Activated CD8-positive, alpha-beta memory T cell treated with anti-CD3 and anti-CD28 coated beads for 4 hours (primary cell): ENCODE measurements at places on chromosomes 1 and 21.

GRCh38 chr1:102853701-102854187, 254.6 kb downstream of the COL11A1 start:
- DNase-seq: no peak

DNA sequence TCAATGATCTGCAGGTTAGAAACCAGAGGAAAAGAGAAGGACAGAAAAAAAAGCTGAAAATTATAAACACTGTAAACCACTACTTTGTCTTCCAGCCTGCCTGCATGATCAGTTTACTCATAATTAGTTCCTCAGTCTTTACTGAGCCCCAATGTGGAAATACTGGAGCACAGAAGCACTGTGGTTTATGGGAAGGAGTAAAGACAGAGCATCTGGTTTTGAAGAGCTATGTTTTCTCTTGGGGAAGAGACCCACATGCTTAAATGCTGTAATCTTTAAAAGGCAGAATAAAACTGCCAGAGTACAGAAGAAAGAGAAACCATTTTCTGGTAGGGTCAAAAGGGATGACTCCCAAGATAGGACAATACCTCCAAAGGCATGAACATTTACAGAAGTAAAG, 159.0 kb upstream of the ZNHIT6 start:
- no peak for DNase-seq

DNA sequence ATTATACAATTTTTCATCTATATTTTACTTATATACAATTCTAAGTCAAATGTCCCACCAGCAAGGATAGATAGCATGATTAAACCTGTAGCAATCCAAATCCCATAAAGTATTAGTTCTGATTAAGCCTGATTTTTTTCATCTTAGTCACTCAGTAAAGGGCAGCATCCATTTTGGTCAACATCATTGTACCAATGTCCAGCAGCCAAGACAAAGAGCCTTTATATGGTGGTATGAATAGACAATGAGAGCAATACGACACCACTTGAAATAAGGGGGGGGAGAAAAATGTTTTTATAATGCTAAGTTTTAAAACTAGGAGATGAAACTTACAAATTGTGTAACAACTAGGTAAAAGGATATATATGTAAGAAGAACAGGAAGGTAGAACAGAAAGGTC, 7.4 kb downstream of the ZNF644 start:
- no peak for DNase-seq

GRCh38 chr1:114104949-114105348, 48.7 kb downstream of the SYT6 start:
- no peak for DNase-seq

- no peak for DNase-seq
Observed at GRCh38 chr1:61682891-61683290, 42.0 kb downstream of the TM2D1 start.

DNA sequence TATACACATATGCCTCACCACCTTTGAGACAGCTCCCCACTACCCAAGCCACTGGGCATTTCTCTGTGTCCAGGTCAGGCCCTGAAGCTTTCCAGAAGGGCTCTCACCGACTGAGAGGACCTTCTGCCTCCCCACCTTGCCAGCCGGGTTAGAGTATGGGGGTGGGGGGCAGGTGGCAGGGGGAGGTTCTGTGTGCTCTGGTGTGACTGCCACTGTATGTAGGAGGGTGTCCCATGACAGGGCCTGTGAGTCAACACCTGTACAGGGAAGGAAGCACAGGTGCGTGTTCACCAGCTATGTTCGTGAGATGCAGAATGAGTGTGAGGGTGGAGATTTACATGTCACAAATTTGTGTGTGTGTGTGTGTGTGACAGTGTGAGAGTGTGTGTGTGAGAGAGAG, 7.0 kb downstream of the AHDC1 start:
- no peak for DNase-seq

- no peak for DNase-seq
Observed at GRCh38 chr1:89855413-89856123, 34.7 kb downstream of the LRRC8D start.

- no peak for DNase-seq
Observed at GRCh38 chr21:45468051-45468970, 63.3 kb downstream of the COL18A1 start.

- no peak for DNase-seq
Observed at GRCh38 chr21:41630249-41630648, 122.3 kb upstream of the TMPRSS2 start.

GRCh38 chr1:107695341-107695740, 269.6 kb downstream of the VAV3 start:
- DNase-seq: no peak

DNA sequence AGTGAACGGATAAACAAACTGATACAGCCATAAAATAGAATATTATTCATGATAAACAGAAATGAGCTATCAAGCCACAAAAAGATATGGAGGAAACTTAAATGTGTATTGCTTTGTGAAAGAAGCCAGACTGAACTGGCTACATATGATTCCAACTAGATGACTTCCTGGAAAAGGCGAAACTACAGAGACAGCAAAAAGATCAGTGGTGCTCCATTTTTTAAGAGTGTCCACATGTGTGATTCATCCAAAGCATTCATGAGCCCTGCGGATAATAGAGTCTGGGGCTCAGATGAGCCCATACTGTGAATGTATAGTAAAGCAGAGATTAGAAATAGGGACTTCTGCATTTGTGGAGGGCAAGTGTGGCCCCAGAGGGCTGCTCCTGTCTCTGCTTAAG, 7.8 kb upstream of the TMEM222 start:
- DNase-seq: no peak

DNA sequence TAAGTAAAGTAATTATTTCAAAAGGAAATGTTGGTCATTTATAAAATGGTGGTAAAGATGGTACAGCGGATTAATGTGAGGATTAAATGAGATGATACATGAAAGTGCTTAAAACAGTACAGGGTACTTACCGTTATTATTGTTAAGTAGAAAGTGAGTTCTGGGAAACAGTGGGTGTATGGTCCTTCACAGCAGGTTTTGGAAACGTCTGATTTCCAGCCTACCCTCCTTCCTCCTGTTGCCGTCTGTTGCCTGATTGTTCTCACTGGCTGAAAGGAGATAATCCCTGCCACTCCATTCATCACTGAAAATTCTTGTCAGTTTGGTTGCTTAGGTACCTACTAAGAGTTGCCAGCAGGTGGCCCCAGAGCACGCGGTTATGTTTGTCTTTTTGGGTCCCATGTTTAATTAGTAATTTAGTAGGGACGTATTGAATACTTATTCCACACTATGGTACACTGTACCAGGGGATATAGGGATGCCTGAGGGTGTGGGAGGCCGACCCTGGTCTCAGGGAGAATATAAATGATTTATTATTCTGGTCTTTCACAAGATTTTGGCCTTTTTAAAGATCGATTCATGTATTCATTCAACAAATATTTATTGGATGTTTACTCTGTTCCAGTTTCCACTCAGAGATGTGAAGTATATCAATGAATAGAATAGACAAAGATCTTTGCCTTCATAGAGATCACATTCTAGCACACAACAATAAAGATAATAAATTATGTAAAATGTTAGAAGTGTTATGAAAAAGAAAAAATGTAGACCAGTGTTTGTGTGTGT, 30.8 kb upstream of the RPTN start:
- peak; percentile 38 for DNase-seq

- DNase-seq: no peak
Observed at GRCh38 chr1:94335950-94336349, 82.2 kb upstream of the ABCD3 start.

DNA sequence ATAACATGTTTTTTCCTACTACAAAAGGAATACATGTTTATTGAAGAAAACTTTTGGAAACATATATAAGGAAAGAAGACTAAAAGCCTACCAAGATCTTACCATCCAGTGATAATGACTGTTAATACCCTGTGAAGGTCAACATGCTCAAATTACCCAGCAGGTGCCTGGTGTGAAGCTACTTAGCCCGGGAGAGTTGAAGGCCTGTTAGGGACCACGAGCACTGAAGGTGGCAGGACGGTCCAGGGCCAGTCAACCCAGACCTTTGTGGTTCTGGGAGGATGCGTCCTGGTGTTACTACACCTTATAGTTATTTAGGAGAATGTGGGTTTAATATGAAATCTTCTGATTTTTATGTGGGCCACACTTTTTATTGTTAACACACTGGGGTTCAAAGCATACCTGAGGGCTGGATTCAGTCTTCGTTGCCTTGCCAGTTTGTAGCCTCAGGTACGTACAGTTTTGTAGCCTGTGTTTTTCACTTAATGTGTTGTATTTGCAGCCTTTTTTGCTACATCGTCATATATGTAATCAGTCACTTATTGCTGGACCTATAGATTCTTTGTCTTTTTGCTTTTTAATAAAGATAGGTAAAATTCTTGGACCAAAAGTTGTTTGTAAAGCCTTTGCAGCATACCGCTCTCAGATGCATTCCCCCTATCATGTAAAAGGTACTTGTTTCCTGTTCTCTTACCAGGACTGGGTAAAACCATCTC, 9.8 kb downstream of the ITSN1 start:
- DNase-seq: no peak

GRCh38 chr1:228990906-228991569, 255.8 kb downstream of the RHOU start:
- DNase-seq: no peak

GRCh38 chr21:27636656-27637055, 669.8 kb upstream of the ADAMTS5 start:
- DNase-seq: no peak

GRCh38 chr1:201245082-201245481, 38.2 kb upstream of the PKP1 start:
- no peak for DNase-seq

DNA sequence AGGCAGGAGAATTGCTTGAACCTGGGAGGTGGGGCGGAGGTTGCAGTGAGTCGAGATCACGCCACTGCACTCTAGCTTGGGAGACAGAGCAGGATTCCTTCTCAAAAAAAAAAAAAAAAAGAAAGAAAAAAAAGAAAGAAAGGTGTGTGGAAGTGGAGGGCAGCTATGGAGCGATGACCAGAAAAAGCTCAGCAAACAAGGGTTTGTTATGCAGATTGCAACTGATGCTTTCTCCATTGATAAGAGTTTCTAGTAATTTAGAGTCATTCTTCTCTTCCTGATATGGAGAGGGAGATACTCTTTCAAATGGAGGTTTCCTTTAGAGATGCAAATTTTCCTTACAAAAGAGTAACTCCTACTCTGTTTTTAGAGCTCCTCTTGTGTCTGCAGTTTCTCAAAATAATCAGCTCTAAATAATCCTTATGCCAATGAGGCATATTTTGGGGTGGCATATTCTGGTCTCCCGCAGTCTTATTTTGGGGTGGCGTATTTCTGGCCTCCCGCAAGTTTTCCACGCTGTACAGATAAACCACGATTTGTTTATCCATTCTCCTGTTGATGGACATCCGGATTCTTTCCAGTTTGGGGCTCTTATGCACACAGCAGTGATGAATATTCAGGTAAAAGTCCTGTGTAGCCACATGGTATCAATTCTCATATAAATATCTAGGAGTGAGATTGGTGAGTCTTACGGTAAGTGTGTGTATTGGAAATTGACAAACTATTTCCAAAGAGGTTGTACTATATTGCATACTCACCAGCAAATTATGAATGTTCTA, 30.7 kb upstream of the RCC2 start:
- DNase-seq: no peak

DNA sequence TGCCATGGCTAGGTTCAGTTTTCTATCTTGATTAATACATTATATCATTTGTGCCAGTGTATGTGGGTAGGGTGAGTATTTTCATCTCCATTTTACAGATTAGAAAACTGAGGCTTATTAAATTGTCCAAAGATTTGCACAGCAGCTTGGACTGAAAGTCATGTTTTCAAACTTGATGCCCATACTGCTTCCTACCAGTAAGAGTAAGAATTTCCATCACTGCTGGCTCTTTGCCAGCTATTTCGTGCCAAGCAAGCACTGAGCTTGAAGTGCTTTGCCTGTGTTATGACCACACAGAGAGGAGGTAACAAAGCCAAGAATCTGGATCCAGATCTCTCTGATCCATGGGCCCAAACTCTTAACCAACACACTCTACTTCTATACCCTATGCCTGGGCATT, 295.0 kb downstream of the VAV3 start:
- no peak for DNase-seq

DNA sequence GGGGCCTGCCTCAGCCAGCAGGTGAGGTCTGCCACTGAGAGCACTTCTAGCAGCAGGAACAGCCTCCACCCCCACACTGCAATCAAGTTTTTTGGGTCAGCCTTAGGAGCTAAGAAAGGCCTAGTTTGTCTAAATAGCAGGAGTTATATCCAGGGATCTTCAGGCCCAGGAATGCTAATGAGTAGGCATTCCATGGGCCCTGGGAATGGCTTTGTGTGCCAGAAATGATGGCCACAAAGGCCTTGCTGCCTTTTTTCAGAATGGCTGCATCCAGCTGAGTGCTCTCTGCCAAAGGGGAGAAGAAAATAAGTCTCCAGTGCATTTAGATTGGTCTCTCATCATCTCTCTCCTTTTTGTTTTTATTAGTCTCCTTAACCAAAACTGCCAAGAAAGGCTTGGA, 2.8 kb downstream of the MRTO4 start:
- no peak for DNase-seq

DNA sequence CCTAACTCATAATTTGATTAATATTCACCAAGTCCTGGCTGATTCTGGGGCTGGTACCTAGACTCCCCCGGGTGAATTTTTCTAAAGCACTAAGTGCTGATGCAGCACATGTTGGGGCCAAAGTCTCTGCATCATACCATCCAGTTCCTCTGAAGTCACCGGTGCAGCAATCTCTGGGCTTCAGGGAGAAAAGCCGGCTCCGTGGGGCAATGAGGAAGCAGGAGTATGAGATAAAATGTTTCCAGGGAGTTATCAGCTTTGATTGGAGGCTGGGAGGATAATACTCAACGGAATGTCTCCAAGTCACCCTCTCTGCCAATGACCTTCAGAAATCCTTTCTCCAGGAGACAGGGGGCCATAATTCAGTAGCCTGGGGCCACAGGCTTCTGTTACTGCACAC, 1.2 kb downstream of the FCAMR start:
- DNase-seq: no peak

DNA sequence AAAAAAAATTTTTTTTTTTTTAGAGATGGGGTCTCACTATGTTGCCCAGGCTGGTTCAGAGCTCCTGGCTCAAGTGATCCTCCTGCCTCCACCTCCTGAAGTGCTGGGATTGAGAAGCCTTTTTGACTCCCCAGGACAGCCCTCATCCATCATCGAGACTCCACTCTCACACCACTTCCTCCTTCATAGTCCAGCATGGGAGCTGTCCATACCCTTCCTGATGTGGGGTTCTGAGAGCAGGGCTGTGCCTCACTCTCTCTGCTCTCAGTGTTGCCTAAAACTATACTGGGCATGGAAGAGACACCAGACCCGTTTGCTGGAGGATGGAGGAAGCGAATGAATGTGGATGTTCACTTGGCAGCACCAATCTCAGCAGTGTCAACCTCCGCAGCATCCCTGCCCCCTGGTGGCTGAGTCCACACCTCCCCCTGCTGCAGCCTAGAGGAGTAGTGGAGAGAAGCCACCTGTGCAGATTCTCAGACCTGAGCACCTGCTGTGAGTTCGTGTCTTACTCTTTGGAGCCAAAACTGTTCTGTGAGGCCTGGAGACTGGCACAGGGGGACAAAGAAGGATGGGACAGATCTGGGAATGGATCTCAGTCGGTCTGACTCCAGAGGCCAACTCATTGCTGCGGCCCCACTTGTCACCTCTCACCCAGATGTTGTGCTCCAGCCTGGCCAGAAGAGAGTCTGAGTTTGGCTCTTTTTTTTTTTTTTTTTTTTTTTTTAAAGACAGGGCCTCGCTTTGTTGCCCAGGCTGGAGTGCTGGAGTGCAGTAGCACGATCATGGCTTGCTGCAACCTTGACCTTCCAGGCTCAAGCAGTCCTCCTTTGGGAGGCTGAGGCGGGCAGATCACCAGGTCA, 17.7 kb downstream of the TINAGL1 start:
- peak; percentile 24 for DNase-seq

- DNase-seq: no peak
Observed at GRCh38 chr1:153431427-153431826, 15.1 kb downstream of the S100A7A start.
